ENCODE measurements at places on chromosomes 13 and 19.

GRCh38 chr13:111404746-111405145 is 84.3 kb downstream of the TEX29 start:
- no peak for DNase-seq

DNA sequence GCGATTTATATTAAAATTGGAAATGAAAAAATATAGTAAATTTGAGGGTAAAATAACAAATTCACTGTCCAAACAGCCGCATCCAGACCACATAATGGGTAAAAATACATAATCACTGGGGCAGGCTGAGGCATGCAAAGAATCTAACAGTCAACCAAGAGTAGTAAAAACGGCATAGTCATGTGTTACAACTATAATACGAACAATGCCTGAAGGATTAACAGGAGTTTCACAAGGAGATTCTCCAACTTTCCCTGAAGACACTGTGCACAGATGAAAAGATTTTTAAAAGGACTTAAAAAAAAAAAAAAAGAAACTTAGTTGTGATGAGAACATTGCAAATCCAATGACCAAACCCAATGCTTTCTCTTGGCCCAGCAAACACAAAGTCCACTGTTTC is 20.4 kb upstream of the ATXN8OS start:
- no peak for DNase-seq

DNA sequence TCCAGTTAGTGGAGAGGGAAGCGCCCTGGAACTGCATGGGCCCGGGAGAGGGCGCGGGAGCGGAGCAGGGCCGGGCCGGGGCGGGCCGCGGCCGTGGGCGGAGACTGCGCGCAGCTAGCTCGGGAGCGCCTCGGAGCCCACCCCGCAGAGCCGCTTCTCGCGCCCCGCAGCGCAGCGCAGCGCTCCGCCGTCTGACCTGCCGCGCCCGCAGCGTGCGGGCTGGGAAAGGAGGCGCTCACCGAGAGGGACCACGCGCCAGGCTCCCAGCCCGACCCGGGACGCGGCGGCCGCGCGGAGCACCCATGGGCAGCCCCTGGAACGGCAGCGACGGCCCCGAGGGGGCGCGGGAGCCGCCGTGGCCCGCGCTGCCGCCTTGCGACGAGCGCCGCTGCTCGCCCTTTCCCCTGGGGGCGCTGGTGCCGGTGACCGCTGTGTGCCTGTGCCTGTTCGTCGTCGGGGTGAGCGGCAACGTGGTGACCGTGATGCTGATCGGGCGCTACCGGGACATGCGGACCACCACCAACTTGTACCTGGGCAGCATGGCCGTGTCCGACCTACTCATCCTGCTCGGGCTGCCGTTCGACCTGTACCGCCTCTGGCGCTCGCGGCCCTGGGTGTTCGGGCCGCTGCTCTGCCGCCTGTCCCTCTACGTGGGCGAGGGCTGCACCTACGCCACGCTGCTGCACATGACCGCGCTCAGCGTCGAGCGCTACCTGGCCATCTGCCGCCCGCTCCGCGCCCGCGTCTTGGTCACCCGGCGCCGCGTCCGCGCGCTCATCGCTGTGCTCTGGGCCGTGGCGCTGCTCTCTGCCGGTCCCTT is at the start of gene MLNR:
Gene MLNR (plus strand): TSS at position 303 of the 820 bp plus-strand sequence. CDS start 0 bp downstream, at position 303.
- DNase-seq = peak; percentile 75

- no peak for DNase-seq
These were observed 492.9 kb downstream of the KLF5 start for GRCh38 chr13:73551736-73552135.

GRCh38 chr19:13120817-13121216 is 2.8 kb downstream of the NACC1 start:
- DNase-seq = no peak

DNA sequence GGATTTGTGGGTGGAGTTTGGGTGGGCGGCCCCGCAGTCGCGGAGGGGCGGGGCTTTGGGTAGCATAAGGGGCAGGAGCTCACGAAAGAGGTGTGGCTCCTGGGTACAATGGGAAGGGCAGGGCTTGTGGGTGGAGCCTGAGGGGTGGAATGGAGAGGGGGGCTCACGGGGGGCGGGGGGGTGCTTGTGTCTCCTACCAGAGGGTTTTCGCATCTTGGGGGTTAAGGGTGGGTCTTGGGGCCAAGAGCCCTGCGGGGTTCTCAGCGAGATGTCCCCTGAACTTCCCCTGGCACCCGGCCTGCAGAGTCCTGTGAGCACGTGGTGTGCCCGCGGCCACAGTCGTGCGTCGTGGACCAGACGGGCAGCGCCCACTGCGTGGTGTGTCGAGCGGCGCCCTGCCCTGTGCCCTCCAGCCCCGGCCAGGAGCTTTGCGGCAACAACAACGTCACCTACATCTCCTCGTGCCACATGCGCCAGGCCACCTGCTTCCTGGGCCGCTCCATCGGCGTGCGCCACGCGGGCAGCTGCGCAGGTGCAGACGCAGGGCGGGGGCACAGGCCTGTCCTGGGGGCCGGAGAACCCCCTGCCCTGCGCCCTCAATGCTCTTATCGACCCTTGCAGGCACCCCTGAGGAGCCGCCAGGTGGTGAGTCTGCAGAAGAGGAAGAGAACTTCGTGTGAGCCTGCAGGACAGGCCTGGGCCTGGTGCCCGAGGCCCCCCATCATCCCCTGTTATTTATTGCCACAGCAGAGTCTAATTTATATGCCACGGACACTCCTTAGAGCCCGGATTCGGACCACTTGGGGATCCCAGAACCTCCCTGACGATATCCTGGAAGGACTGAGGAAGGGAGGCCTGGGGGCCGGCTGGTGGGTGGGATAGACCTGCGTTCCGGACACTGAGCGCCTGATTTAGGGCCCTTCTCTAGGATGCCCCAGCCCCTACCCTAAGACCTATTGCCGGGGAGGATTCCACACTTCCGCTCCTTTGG is 5.1 kb downstream of the FSTL3 start:
- DNase-seq = no peak

DNA sequence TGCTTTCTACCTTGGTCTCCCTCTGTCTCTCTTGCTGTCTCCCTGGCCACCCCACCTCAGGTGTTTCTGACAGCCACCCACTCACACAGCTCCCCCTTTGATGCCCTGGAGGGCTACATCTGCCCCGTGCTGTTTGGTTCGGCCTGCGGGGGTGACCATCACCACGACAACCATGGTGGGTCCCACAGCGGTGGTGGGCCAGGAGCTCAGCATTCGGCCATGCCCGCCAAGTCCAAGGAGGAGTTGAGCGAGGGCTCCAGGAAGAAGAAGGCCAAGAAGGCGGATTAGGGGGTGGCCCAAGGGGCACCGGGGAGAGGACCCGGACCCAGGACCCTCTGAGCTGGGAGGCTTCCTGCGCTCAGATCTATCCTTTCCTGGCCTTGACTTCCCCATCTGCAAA is 27.1 kb downstream of the TMEM38A start:
- no peak for DNase-seq

DNA sequence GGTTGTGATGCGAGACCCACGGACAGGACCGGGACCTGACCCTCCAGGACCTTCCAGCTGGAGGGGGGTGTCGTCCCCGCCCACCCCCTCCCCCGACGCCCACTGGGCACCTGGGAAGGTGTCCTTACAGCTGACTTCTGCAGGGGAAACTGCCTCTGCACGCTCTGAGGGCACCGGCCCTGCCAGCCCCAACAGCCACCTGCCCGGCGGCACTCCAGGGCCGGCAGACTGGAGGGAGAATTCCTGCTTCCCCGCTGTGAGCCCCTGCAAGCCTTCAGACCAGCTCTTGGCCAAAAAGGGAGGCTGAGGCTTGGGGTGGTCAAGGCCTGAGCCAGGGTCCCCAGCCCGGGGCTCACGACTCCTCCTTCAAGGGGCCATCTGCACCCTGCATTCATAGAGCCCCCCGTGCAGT is 1.2 kb downstream of the CNN2 start:
- DNase-seq = peak; percentile 42

DNA sequence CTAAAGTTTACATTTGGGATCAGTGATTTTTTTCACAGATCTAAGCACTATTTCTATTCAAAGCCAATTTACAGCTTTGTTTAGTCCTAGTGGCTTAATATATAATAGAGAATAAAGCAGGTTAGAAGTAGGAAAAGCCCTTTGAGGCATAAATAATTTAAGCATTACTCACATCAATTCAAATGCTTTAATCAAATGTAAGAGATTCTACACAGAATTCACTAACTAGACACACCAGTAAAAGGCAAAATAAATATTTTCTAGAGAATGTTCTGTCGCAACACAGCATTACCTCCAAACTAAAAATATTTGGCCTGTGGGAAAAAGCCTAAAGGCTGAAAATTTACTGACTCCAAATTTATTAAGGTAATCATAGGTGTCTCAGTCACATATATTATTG is 31.3 kb downstream of the KCTD12 start:
- DNase-seq = no peak

Measured in right kidney (tissue), 9 donors.